ENCODE measurements at places on chromosomes 4 and X. TPM values are rescaled to one million over a fixed set of nuclear protein-coding genes. Genes with fewer than 3 reads are reported as not detected.

The TBX22 gene
- 0.08 TPM for polyA plus RNA-seq

The ATP1B4 gene
- polyA plus RNA-seq, result 0.04 TPM

The CXCL6 gene
- not detected for polyA plus RNA-seq

The SMR3A gene
- polyA plus RNA-seq, result not detected

The SLC4A4 gene
- 45.7 TPM for polyA plus RNA-seq

The PLP2 gene
- 57.8 TPM for polyA plus RNA-seq

The NMU gene
- 6.0 TPM for polyA plus RNA-seq

The TCP11X2 gene
- 0.59 TPM for polyA plus RNA-seq

The CD38 gene
- polyA plus RNA-seq, result 1.2 TPM
